CD4-positive, alpha-beta T cell treated with Interleukin-17A for 4 hours (primary cell): ENCODE measurements at places on chromosomes 13 and 19.

GRCh38 chr13:44188257-44188656 lies 185.4 kb upstream of the SERP2 start:
- DNase-seq, result no peak

DNA sequence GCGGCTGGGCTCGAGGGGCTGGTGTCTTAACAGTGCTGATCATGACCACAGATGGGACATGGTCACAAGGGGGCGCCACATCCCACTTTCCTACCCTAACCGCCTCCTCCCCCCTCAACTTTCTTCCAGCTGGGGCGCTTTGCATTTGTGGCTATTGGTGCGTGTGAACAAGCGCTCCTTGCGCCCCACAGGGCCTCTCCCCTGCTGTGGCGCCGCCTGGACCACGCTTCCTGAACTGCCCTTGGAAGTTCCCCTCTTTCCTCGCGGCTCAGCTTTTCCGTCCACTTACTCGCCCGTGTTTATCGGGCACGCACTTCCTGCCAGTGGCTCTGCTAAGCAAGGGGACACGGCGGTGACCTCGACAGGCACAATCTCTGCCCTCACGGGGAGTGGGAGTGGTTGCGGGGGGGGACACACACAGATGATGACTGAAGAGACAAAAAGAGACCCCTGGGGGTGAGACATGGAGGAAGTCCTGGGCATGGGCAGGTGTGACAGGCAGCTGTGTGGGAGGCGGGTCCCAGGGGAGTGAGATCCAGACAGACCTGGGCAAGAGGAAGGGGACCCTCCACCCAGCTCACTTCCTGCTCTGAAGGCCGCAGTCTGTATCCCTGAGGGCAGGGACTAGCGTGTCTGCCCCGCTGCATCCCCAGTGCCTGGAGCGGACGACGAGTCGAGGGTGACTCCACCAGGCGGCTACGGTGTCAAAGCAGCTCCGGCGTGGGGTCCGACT lies 40.3 kb downstream of the ZNF787 start:
- peak; percentile 77 for DNase-seq

DNA sequence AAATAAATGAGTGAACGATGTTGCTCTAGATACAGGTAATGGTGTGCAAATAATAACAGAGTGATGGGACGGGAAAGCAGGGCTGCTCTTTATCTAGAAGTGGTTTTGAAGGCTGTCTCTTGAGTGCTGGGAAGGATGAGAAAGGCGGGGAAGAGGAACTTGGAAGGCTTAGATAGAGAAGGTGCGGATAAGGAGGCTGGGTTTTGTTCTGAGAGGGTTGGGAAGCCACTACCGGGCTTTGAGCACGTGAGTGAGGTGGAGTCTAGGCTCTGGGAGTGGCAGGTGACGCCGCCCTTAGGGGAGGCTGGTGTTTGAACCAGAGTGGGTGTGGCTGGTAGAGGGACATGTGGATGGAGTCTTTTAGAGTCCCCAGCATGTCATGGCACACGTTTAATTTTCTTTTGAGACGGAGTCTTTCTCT lies 811 bp downstream of the ARMC6 start:
- DNase-seq, result peak; percentile 65

DNA sequence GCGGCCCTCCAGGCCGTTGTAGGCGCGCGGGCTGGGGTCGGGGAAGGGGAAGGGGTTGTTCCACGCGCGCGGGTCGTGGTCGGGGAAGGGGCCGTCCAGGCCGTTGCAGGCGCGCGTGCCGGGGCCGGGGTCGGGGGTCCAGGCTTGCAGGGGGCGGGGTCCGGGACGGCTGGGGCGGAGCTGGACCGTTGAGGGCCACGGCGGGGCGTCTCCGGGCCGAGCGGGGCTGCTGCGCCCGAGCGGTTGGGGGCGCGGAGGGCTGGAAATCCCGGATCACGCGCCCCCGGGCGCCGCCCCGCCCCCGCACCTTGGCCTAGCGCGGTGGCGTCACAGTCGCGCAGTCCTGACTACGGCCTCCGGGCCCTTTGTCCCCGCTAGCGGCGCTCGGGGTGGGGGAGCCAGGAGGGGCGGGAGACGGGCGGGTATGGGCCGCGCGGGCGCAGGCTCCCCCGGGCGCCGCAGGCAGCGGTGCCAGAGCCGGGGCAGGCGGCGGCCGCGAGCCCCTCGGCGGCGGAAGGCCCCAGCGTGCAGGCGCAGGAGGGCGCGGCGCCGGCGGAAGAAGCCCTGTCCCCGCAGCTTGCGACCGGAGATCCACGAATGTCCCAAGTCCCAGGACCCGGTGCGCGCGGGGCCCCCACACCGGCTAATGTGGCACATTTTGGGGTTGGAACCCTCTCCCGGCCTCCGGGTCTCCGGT lies 665 bp downstream of the GPX4 start:
- peak; percentile 71 for DNase-seq

- no peak for DNase-seq
These were observed 29.1 kb downstream of the CEBPA start for GRCh38 chr19:33273065-33273736.

DNA sequence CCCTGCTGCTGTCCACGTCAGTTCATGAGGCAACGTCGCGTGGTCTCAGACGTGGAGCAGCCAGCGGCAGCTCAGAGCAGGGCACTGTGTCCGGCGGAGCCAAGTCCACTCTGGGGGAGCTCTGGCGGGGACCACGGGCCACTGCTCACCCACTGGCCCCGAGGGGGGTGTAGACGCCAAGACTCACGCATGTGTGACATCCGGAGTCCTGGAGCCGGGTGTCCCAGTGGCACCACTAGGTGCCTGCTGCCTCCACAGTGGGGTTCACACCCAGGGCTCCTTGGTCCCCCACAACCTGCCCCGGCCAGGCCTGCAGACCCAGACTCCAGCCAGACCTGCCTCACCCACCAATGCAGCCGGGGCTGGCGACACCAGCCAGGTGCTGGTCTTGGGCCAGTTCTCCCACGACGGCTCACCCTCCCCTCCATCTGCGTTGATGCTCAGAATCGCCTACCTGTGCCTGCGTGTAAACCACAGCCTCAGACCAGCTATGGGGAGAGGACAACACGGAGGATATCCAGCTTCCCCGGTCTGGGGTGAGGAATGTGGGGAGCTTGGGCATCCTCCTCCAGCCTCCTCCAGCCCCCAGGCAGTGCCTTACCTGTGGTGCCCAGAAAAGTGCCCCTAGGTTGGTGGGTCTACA lies 6.6 kb downstream of the FSTL3 start:
- DNase-seq, result no peak
